ENCODE measurements at places on chromosomes 13 and 19.

- DNase-seq = no peak
Measured at GRCh38 chr19:54871696-54872095, 2.3 kb upstream of the FCAR start.

DNA sequence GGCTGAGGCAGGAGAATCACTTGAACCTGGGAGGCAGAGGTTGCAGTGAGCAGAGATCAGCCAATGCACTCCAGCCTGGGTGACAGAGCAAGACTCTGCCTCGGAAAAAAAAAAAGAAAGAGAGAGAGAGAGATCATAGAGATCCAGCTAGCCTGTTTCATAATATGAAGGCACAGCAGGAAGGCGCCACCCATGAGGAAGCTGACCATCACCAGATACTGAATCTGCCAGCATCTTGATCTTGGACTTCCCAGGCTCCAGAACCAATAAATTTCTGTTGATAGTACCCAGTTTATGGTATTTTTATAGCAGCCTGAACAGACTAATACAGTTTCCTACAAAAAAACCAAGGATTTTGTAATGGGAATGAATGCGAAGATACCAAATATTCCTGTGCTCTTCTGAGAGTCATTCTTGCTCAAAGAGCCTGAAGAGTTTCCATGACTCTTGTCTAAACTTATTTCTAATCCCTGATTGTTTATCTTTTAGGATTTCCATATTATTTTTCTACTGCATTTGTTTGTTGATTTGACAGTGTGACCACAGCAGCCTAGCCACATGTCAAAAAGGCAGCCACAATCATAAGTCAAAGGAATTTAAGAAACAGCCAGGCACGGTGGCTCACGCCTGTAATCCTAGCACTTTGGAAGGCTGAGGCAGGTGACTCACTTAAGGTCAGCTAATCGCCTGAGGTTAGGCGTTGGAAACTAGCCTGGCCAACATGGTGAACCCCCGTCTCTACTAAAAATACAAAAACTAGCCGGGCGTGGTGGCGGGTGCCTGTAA, 37.7 kb upstream of the PDCD5 start:
- no peak for DNase-seq

GRCh38 chr19:33631609-33631973, 9.8 kb downstream of the CHST8 start:
- no peak for DNase-seq

DNA sequence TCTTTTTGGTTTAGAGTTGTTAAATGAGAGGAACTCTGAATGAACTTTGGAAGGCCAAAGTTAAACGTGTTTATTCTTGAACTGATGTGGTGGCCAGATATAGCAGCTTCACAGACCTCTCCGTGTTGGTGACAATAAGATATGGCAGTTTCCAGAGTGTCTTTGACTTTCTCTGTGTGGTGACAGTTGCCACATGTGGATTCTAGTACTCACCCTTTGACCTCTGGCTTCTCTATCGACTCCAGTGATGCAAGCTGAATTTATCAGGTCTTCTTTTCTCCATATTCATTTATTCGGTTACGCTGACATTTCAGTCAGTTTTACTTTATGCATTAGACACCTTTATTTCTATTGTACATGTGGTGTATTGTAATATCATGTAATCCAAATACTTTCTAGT, 1469.5 kb downstream of the SLITRK1 start:
- DNase-seq = no peak

GRCh38 chr13:54433493-54434206, 1405.0 kb downstream of the OLFM4 start:
- DNase-seq = no peak

DNA sequence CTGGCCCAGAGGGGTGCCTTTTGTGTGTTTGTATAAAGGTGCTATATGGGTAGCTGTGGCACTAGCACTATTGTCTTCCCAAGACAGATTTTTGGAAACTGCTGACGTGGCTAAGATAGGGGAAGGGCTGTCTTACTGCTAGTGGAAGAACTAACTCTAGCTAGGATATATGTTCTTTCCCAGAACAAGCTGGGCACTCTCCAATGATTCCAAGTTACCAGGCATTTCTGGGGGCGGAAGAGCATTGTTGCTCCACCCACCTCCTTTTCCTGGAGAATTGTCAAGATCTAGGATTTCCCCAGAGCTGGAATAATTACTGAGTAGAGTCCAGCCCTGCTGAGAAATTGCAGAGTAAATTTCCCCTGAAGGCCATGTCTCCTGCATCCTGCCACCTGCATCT, 408.3 kb downstream of the KLF5 start:
- no peak for DNase-seq

- no peak for DNase-seq
Measured at GRCh38 chr13:27497563-27498230, 47.3 kb upstream of the MTIF3 start.

- peak; percentile 92 for DNase-seq
Measured at GRCh38 chr19:39335168-39335548, 685 bp downstream of the GMFG start.

GRCh38 chr13:30746791-30747190, 11.4 kb downstream of the ALOX5AP start:
- no peak for DNase-seq
